IMR-90 (cell line): ENCODE measurements at places on chromosomes 3 and 15. TPM values are rescaled to one million over a fixed set of nuclear protein-coding genes. Genes with fewer than 3 reads are reported as not detected.

DNA sequence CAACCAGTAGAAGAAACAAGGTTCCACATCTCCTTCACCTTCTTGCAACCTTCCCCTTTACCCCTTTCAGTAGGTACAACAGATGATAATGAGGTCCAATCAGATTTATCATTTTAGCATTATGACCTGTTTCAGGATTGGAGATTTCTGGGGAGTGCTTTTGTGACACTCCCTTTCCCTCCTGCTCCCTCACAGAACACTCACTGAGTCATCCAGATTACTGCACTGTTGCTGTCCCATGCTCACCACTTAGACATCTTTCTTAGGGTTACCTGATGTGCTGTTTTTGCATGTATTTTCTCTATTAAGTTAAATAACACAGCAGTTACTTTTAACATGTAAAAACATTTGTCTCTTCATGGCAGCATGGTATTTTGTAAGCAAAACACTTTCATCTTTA, 118.5 kb downstream of the MFSD1 start:
- no peak for DNase-seq

Gene GOLGA6B
- total RNA-seq, result not detected in 2 replicates

GRCh38 chr3:62688812-62689211, 186.4 kb downstream of the CADPS start:
- no peak for DNase-seq

Gene SYNPR
- total RNA-seq, result not detected in 2 replicates

DNA sequence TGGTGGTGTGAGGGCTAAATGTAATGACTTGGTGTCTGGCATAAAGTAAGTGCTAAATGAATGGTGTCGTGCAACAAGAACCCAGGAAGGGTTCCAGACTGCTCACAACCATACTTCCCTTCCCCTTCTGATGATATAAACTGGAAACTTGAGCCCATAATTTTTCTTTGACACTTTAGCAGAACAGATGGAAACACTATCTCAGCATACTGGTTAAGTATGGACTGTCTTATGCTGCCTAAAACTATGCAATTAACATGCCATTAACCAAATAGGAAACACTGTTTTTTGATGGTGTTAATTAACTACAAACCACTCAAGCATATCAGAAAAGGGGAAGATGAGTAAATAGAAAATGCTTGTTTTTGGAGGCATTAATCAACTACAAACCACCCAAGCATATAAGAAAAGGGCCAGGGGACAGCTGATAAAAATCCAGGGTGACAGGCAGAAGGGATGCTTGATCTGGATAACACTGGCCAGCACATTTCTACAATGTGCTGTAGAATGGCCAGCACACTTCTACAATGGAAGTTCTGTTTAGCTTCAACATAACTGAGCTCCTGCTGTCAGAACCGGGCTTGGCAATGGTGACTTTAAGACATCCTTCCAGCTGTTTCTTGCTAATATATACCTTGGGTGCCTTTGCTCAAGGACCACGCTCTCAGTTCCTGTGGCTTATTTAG, 85.5 kb upstream of the FAM3D start:
- no peak for DNase-seq

Gene CHRNA7
- total RNA-seq, result not detected in 2 replicates

Gene MEX3B
- total RNA-seq, result 3.6 and 6.7 TPM in 2 replicates

DNA sequence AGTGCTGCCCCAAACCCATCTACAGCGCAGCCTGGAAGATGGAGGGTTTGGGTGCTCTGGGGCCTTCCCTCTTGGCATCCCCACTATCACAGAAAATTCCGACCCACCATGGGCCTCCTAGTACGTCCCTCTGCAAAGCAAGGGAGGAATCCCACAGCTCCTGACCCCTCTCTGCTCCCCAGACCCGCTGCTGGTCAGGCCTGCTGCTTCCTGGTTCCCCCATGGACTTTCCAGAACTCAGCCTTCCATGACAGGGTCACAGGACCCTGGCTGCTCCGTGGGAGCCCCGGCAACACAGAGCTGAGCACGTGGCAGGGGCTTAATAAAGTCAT, 3.1 kb upstream of the LOXL1 start:
- no peak for DNase-seq

Gene PRTG
- 1.4 and 1.7 TPM in 2 replicates for total RNA-seq
